ENCODE measurements at places on chromosomes 3 and 15. TPM values are rescaled to one million over a fixed set of nuclear protein-coding genes. Genes with fewer than 3 reads are reported as not detected.

DNA sequence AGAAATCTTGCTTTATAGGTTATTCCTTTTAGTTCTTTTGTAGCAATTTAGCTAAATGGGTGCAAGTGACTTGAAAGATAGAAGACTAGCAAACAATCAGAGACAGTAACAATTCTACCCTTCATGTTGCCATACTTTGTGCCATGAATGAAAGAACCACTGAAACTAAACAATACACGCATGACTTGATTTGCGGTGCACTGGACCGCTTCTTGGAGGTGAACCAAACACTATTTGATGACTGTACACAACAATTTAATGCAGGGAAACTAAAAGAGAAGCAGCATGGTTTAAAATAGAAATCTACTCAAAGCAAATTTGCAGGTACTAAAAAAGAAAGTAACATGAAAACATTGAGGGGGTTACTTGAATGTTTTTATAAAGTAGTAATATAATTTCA, 331.0 kb upstream of the RARB start:
- no peak overlapping the region for H3K4me3 ChIP-seq
- H3K27me3 ChIP-seq: no peaks in the 10 kb centered on the region
- no peaks in the 10 kb centered on the region for H3K4me1 ChIP-seq
- H3K27ac ChIP-seq: no peak overlapping the region

- H3K4me1 ChIP-seq: peaks cover 15% of the 10 kb centered on the region
- peak; percentile 66 for DNase-seq
- H3K27ac ChIP-seq: peak overlapping the region; percentile 95
- H3K36me3 ChIP-seq: no peaks in the 10 kb centered on the region
Observed at GRCh38 chr3:37456270-37456708, 281.9 kb upstream of the LRRFIP2 start.

DNA sequence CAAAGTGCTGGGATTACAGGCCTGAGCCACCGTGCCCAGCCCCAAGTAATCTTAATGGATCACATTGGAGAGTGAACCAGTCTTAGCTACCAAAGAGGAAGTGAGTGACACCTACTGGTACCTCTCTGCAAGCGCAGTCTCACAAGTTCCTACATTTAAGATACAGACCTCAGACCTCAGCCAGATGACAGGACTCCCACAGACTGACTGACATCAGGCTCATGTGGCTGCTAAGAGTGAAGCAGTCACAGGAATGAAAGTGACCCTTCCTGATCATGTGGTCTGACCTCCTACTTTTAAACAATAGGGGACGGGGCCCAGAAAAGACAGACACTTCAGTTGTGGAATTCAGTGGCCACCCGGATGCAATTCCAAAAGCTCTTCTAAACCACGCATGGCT, 36.3 kb upstream of the GNB5 start:
- H3K4me3 ChIP-seq: no peak overlapping the region
- no peaks in the 10 kb centered on the region for H3K4me1 ChIP-seq
- peak; percentile 80 for DNase-seq
- H3K36me3 ChIP-seq: no peaks in the 10 kb centered on the region
- no peaks in the 10 kb centered on the region for H3K27me3 ChIP-seq

GRCh38 chr15:58221591-58222241, 83.5 kb downstream of the AQP9 start:
- no peaks in the 10 kb centered on the region for H3K36me3 ChIP-seq
- H3K4me1 ChIP-seq: no peaks in the 10 kb centered on the region
- DNase-seq: no peak
- no peaks in the 10 kb centered on the region for H3K27me3 ChIP-seq
- no peak overlapping the region for H3K4me3 ChIP-seq

Gene XCR1
- total RNA-seq: not detected

DNA sequence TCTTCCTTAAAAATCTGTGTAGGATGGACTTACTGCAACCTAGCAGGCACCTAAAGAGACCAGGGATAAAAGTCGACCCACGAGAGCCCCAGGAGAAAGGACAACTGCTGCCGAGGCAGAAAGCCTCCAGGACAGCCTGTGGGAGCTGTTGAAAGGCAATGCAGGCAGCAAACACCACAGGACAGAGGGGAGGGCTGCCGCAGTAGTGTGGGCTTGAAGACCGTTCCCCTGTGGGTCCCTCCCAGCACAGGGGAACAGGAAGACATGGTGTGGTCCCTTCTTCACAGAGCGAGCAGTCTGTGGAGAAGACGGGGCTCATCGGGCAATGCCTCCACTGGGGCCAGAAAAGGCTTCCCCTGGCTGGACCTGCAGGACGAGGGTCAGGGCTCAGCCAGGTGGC, 58.5 kb upstream of the GATA2 start:
- H3K4me1 ChIP-seq: no peaks in the 10 kb centered on the region
- no peaks in the 10 kb centered on the region for H3K36me3 ChIP-seq
- H3K27ac ChIP-seq: no peak overlapping the region
- DNase-seq: no peak
- no peaks in the 10 kb centered on the region for H3K27me3 ChIP-seq

Gene IMPG2
- 0.11 TPM for total RNA-seq

Gene SOX14
- total RNA-seq: not detected

Gene SAMMSON
- total RNA-seq: 2.2 TPM

DNA sequence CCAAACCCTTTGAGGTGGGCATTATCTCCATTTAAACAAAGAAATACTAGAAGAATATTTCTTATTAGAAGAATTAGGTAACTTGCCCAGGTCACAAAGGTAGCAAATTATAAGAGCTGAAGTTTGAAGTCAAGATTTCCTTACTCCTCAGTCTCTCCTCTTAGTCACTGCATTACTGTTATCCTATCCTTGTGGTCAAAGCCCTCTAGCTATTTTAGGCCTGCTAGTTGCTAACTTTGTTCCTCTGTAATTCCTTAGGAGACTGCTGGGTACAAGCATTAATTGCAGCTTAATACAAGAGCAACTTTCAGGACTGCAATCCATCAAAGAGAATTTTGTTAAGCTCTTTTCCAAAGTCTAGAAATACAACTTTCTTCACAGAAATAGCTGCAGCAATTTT, 528.2 kb downstream of the ZIC1 start:
- no peak overlapping the region for H3K27ac ChIP-seq
- no peaks in the 10 kb centered on the region for H3K36me3 ChIP-seq
- no peak for DNase-seq
- no peaks in the 10 kb centered on the region for H3K4me1 ChIP-seq
- no peaks in the 10 kb centered on the region for H3K27me3 ChIP-seq
- H3K4me3 ChIP-seq: no peak overlapping the region

Gene CLSTN2
- total RNA-seq: 65.8 TPM

GRCh38 chr15:52039925-52040781, 21.1 kb downstream of the MAPK6 start:
- no peak for DNase-seq
- H3K4me1 ChIP-seq: no peaks in the 10 kb centered on the region
- no peak overlapping the region for H3K4me3 ChIP-seq
- H3K27ac ChIP-seq: no peak overlapping the region
- no peaks in the 10 kb centered on the region for H3K27me3 ChIP-seq

DNA sequence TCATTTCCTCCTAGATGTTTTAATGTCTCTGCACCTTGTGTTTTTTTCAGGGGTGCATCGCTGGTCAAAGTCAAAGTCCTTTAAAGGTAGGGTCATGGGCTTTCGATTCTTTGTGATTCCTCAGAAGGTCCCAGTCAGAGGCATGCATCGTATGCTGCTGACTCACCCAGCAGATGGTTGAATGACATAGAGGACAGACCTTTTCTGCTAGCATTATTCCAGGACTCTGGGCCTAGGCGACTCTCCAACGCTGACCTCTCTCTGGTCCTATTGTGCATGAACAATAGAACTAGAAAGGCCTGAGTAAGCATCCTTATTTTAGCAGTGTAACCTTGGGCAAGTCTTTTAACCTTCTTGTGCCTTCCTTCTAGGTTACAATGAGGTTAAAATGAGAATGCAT, 75.9 kb downstream of the DGKG start:
- no peak overlapping the region for H3K4me3 ChIP-seq
- no peaks in the 10 kb centered on the region for H3K36me3 ChIP-seq
- H3K27ac ChIP-seq: no peak overlapping the region
- H3K27me3 ChIP-seq: no peaks in the 10 kb centered on the region

DNA sequence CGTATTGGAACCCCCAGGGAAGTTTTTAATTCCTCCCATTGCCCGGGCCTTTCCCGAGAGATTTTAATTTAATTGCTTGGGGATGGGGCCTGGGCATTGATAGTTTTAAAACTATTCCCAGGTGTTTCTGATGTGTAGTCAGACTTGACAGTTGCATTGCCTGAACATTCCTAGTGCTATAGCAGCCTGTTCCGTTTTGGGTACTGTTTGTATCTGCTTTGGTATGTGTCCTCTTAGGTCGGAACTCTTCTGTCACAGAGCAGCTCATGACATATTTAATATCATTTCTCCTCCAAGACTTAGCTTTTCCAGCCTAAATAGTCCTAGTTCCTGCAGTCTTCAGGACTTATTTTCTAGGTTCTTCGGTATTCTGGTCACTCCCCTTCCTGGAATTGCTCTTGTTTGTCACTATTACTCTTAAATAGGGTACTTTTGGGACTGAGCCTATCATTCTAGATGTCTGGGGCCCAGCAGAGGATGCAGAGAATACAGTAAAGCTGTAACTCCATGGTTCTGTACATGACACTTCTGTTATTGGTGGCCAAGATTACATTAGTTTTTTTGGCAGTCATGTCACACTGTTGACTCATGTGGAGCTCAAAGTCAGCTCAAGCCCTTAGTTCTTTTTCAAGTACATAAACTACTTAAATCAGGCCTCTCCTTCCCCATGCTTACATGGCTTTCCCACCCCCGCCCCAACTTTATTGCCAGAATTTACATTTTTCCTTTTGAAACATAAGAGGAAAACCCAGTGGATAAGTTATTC, 81.5 kb downstream of the BBX start:
- peaks cover 15% of the 10 kb centered on the region for H3K4me1 ChIP-seq
- DNase-seq: no peak
- H3K4me3 ChIP-seq: no peak overlapping the region
- no peaks in the 10 kb centered on the region for H3K27me3 ChIP-seq

Gene CATSPER2
- 1.4 TPM for total RNA-seq

- no peaks in the 10 kb centered on the region for H3K4me1 ChIP-seq
- H3K36me3 ChIP-seq: no peaks in the 10 kb centered on the region
- H3K27me3 ChIP-seq: no peaks in the 10 kb centered on the region
- DNase-seq: no peak
Observed at GRCh38 chr15:79071901-79072300, 18.7 kb downstream of the RASGRF1 start.

Gene MRPS11
- 29.4 TPM for total RNA-seq

DNA sequence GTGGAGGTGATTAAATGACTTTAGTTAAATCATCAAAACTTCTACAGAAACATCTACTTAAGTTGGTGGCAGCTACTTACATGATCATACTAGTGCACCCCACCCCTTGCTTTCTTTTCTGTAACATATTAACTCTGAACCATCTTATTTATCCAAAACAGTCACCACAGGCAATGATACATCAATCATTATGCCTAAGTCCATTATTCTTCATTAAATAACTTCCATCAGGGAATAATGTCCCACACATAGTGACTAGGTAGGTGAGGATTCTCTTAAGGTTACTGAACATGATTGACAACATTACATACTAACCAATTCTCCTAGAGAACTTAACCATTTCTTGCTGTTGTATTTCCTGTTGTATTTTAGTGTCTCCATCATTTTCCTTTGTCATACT, 210.2 kb downstream of the NR1D2 start:
- peak overlapping the region; percentile 61 for H3K27ac ChIP-seq
- no peak overlapping the region for H3K4me3 ChIP-seq
- no peaks in the 10 kb centered on the region for H3K36me3 ChIP-seq
- no peaks in the 10 kb centered on the region for H3K27me3 ChIP-seq
- H3K4me1 ChIP-seq: peaks cover 6% of the 10 kb centered on the region
- no peak for DNase-seq

- no peak overlapping the region for H3K4me3 ChIP-seq
- H3K4me1 ChIP-seq: no peaks in the 10 kb centered on the region
- H3K36me3 ChIP-seq: no peaks in the 10 kb centered on the region
- DNase-seq: no peak
- no peak overlapping the region for H3K27ac ChIP-seq
Observed at GRCh38 chr3:145015253-145015652, 1043.6 kb downstream of the DIPK2A start.

GRCh38 chr3:4247391-4247790, 55.8 kb upstream of the SETMAR start:
- no peak overlapping the region for H3K27ac ChIP-seq
- H3K27me3 ChIP-seq: no peaks in the 10 kb centered on the region
- DNase-seq: no peak
- no peaks in the 10 kb centered on the region for H3K4me1 ChIP-seq
- H3K36me3 ChIP-seq: no peaks in the 10 kb centered on the region

DNA sequence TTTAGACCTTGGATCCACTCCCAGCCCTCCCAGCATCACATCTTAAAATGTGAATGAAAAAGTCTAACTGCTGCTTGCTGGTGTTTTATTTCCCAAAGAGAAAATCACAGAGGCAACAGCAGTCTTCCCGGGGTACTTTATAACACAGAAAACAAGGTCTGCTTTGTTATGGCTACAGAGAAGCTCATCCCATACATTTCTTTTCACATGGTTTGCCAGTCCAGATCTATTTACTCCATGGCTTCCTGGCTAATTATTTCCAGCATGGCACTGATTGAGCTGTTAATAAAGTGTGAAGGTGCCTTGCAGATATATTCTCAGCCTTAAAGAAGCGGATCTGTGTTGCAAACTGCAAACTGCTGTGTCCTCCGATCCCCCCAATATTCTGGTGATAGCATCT, 466.1 kb upstream of the CFAP20DC start:
- H3K36me3 ChIP-seq: no peaks in the 10 kb centered on the region
- H3K27me3 ChIP-seq: no peaks in the 10 kb centered on the region
- H3K4me1 ChIP-seq: no peaks in the 10 kb centered on the region
- no peak overlapping the region for H3K4me3 ChIP-seq

Gene CCDC32
- 16.4 TPM for total RNA-seq

Gene GRK7
- not detected for total RNA-seq

- no peak for DNase-seq
- H3K27me3 ChIP-seq: no peaks in the 10 kb centered on the region
- no peaks in the 10 kb centered on the region for H3K36me3 ChIP-seq
- no peak overlapping the region for H3K27ac ChIP-seq
Observed at GRCh38 chr3:64693031-64693430, 5.2 kb upstream of the ADAMTS9 start.

DNA sequence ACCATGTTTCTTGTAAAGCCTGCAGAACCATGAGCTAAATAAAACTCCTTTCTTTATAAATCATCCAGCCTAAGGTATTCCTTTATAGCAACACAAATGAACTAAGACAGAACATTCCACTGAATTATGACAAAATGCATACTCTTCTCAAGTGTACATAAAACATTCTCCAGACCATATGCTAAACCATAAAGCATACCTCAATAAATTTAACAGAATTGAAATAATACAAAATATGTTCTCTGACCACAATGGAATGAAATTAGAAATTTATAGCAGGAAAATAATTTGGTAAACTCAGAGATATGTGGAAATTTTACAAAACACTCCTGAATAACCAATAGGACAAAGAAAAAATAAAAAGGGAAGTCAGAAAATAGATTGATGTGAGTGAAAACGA, 88.6 kb downstream of the KLF13 start:
- no peaks in the 10 kb centered on the region for H3K36me3 ChIP-seq
- H3K4me3 ChIP-seq: no peak overlapping the region
- no peak overlapping the region for H3K27ac ChIP-seq
- no peak for DNase-seq

Gene CPLX3
- total RNA-seq: not detected

Gene KLHL18
- total RNA-seq: 1.8 TPM

All from ascending aorta (tissue), 2 donors.